Hair follicular keratinocyte (primary cell): ENCODE measurements at places on chromosomes 3 and 15. TPM values are rescaled to one million over a fixed set of nuclear protein-coding genes. Genes with fewer than 3 reads are reported as not detected.

The LOXL1 gene
- total RNA-seq: 12.8 and 16.4 TPM in 2 replicates

The SCAANT1 gene
- total RNA-seq: not detected in 2 replicates

The STRA6 gene
- not detected in 2 replicates for total RNA-seq

The TRIM59 gene
- 9.7 and 12.7 TPM in 2 replicates for total RNA-seq

The PIF1 gene
- 6.5 and 19.4 TPM in 2 replicates for total RNA-seq

The TUSC7 gene
- total RNA-seq: not detected in 2 replicates

The RHOV gene
- 0.65 and 1.6 TPM in 2 replicates for total RNA-seq

The DYNLT2B gene
- total RNA-seq: 49.4 and 49.7 TPM in 2 replicates

The DPPA2 gene
- not detected in 2 replicates for total RNA-seq

The TJP1 gene
- 37.3 and 49.3 TPM in 2 replicates for total RNA-seq
